ENCODE measurements at places on chromosomes 16 and 17. TPM values are rescaled to one million over a fixed set of nuclear protein-coding genes. Genes with fewer than 3 reads are reported as not detected.

Gene ABCA8
- total RNA-seq: 38.6 TPM

Gene KRTAP9-7
- not detected for total RNA-seq

Gene ABCC6
- 2.1 TPM for total RNA-seq

Gene PRDM7
- total RNA-seq: not detected

Gene AHSP
- total RNA-seq: not detected

DNA sequence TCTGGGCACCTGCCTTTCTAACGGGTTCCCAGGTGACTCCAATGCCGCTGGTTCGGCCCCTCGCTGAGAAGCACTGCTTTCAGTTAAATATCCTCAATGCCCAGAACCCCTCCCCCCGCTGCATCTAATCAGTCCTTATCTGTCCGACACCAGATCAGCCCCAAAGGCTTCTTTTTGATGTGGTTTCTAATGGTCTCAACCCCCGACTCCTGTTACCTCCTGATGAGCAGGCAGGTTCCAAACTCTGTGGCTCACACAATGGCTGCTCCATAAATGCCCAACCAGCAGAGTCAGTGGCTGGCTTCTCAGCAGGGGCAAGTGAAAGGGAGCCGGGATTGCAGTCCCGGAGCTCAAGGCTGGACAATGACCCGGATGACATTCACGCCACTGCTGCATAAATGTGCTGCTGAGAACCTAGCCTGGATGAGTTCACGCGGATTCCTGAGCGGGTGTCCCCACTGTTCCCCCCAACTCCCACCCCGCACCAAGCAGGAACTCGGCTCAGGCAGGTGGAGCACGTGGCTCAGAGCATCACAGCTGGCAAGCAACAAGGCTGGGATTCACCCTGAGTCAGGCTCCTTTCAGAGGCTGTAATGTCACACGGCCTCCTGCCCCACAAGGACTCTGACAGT is 1.0 kb upstream of the SLC38A8 start:
- peak; percentile 26 for DNase-seq

GRCh38 chr17:78257810-78258322 is 26.4 kb downstream of the TMEM235 start:
- DNase-seq: no peak

DNA sequence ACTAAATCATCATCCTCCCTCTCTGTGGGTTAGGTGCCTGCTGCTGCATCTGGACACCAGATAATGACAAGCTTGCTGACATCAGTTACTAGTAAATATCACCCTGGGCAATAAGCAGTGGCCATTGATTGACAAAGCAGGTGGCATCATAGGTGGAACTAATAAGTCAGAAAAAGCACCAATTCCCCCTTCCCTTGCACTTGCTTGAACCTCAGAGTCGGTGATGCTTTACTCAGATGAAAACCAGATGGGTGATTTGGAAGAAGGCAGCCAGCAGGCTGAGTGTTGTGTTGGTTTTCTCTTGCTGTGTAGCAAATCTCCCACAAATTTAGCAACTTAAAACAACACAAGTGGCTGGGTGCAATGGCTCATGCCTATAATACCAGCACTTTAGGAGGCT is 146.9 kb upstream of the NOL11 start:
- no peak for DNase-seq

- no peak for DNase-seq
Observed at GRCh38 chr16:17306745-17307144, 164.0 kb downstream of the XYLT1 start.

DNA sequence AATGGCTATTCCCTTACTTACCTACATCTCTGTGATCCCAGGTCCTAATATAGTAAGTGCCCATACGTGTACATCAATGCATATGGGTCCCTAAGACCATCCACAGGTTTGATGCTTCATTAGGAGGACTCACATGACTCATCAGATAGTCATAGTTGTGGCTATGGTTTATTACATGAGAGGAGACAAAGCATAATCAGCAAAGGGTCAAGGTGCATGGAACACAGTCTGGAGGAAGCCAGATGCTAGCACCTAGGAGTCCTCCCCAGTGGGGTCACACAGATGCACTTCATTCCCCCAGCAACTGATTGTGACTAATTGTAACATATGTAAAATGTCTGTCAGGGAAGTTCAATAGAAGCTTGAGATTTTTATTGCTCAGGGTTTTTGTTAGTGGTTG is 42.8 kb downstream of the PHKB start:
- DNase-seq: no peak

GRCh38 chr16:67147437-67148140 is 3.2 kb downstream of the B3GNT9 start:
- no peak for DNase-seq

DNA sequence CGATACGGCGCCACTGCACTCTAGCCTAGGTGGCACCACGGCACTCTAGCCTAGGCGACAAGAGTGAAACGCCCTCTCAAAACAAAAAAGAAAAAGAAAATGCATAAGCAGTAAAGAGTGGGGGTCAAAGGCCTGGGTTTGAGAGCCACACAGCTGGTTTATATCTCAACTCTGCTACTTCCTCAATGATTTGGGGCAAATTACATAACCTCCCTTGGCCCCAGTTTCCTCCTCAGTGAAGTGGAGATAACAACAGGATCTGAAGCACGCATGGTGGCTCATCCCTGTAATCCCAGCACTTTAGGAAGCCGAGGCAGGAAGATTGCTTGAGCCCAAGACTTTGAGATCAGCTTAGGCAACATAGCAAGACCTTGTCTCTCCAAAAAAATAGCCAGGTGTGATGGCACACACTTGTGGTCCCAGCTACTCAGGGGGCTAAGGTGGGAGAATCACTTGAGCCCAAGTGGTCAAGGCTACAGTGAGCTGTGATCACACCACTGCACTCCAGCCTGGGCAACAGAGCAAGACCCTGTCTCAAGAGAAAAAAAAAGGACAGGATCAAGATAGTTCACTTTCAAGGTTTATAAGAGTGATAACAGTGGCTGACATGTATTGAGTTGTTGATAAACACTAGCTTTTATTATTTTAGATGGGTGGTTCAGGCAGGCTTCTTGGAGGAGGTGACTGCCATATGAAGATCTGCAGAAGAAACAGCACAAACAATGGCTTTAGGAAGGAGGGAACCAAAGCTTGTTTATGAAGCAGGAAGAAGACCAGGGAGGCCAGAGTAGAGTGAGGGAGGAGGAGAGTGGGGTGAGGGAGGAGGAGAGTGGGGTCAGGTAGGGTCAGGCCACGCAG is 8.5 kb upstream of the COG1 start:
- DNase-seq: no peak

DNA sequence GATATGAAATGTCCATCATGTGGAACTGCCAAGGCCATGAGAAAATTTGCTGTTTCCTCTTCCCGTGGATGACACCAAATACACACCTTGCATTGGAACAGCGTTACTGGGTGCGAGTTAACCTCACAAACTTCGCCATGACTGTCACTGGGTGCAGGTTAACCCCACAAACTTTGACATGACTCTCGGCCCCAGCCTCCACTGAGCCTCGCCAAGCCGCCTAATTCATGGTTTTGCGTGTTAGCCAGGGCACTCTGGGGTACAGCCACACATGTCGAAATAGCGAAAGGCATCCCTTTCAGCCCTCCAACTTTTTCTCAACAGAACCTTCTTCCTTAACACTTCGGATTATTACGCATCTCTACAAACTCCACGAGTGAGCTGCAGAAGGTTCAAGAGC is 10.6 kb upstream of the KCTD5 start:
- DNase-seq: no peak

DNA sequence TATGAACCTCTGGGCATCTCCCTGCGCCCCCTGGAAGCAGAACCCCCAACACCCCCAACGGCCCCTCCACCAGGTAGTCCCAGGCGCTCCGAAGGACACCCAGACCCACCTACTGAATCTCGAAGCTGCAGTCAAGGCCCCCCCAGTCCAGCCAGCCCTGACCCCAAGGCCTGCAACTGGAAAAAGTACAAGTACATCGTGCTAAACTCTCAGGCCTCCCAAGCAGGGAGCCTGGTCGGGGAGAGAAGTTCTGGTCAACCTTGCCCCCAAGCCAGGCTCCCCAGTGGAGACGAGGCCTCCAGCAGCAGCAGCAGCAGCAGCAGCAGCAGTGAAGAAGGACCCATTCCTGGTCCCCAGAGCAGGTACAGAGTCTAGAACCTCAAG is 1.5 kb downstream of the BCL6B start:
- DNase-seq: no peak

GRCh38 chr17:49951362-49952082 is 17.5 kb upstream of the DLX4 start:
- DNase-seq: no peak

GRCh38 chr17:28261219-28261618 is 57.8 kb upstream of the TMEM97 start:
- DNase-seq: no peak

DNA sequence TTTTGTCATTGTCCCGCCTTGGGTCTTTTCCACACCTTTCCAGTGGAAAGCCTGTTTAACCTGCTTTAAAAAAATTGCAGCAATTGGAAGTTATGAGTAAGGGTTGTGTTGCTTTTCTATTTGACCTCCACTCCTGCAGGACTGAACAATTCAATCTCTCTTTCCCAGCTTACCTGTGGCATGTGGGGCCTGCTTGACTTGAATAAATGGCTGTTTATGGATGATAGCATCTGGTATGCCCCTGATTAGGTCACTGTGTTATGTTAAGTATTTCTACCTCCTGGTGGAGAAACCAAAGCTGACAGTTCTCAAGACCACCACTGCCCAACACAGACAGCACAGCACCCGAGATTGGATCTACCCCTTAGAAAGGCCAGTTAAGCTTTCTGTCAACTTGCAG is 64.8 kb upstream of the NOG start:
- no peak for DNase-seq

DNA sequence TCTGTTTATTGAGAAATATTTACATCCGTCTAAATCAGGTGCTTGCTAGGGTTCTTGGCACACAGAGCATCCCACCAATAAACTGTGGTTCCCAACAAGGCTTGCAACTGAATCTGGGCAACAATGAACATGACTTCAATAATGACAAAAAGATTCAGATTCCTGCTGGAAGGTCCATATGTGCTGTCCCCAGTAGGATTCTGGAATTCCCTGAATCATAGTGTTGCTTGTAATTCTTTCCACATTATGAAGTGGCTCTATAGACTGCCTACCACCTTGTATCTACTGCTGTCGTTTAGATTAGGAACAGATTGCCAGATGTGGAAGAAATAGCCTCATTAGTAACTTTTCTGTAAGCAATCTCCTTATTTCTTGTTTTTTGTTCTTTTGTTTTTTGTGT is 265.9 kb downstream of the WWOX start:
- no peak for DNase-seq

GRCh38 chr17:32126325-32126724 is 16.0 kb upstream of the RHOT1 start:
- DNase-seq: no peak

DNA sequence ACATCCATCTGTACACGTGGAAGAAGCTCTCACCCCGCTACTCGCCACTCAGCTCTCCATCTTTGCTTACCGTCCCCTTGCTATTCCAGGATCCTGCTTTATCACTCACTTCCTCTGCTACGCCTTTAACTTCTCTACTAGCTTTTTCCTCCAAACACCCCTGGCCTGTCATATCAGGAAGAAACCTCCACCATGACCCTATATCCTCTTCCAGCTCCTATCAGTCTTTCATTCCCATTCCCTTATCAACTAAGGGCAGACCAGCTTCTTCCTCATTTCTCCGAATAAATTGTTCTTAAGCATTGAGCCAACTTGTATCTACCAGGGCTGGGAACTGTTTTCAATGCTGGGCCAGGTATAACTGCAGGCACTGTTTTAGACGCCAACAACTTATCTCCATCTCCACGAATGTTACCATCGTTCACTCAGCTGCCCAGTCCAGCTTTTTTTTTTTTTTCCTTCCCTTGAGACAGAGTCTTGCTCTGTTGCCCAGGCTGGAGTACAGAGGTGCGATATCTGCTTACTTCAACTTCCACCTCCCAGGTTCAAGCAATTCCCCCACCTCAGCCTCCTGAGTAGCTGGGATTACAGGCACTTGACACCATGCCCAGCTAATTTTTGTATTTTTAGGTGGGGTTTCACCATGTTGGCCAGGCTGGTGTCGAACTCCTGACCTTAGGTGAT is 4.3 kb downstream of the IQCK start:
- no peak for DNase-seq

DNA sequence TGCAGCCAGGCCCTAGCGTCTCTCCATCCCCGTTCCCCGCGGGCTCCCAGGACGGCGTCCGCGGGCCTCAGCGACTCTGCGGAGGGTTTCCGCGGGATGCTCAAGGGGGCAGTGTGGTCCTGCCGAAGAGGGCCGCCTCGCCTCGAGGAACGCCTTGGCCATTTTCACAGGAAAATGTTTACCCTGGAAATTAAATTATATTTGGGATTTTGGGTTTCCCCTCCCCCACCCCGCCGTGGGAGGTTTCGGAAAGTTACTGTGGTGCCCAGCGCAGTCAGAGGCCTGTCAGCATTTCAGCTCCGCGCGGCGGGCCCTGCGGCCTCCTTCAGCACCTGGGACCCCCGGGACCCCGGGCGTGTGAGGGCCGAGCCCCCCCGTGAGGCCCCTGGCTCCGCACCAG is 94.5 kb downstream of the PCTP start:
- peak; percentile 72 for DNase-seq

DNA sequence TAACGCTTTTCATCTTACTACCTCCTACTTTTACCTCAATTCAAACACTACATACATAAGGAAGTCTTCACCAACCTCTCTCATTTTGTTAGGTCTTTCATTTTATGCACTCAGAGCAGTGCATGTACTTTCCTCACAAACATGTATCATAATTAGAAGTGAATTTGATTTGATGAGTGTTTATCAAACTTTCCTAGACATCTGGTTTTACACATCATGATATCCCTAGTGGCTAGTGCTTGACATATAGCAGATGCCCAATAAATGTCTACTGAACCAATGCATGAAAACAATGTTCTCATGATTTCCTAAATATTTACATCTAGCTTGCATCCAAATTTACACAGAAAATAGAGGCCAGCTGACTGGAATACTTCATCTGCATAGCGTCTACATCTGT is 323.4 kb upstream of the KIF2B start:
- DNase-seq: no peak

DNA sequence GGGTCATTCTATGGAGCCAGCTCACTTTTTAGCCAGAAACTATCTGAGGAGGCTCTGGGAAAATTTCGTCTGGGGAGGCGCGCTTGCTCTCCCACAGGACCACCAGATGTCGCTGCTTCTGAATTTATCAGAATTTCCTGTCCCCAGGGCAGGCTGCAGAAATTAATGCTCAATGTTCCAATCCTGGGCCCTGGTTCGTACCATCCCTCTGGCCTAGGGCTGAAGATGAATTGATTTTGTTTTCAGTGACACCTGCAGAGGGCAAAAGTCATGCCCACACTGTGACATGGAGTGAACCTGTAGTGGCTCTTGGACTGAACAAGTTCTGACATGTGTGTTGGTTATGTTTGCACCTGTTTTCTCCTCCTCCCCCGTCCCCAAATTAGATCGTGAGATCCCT is 482.6 kb downstream of the NPIPA7 start:
- DNase-seq: peak; percentile 39

GRCh38 chr17:80803451-80804428 is 187.9 kb upstream of the CHMP6 start:
- DNase-seq: no peak

DNA sequence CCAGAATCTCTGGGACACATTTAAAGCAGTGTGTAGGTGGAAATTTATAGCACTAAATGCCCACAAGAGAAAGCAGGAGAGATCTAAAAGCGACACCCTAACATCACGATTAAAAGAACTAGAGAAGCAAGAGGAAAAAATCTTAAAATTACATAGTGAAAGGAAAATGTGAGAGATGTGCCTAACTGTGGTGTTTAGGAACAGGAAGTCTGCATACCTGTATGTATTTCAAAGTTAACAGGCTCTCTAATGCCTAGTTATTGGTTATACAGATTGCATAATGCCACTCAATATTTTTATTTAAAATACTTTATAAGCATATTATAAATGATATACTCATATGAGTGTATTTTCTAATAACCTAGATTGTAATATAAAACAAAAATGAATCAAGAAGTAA is 25.9 kb downstream of the ZNF267 start:
- no peak for DNase-seq

GRCh38 chr16:89982318-89982717 is 33.8 kb downstream of the DEF8 start:
- DNase-seq: peak; percentile 2

Measured in left ventricle myocardium superior (tissue), 1 donor.